Effector memory CD4-positive, alpha-beta T cell (primary cell): ENCODE measurements at places on chromosomes 12 and 14.

GRCh38 chr12:77402716-77403115, 337.3 kb upstream of the E2F7 start:
- no peak for DNase-seq

DNA sequence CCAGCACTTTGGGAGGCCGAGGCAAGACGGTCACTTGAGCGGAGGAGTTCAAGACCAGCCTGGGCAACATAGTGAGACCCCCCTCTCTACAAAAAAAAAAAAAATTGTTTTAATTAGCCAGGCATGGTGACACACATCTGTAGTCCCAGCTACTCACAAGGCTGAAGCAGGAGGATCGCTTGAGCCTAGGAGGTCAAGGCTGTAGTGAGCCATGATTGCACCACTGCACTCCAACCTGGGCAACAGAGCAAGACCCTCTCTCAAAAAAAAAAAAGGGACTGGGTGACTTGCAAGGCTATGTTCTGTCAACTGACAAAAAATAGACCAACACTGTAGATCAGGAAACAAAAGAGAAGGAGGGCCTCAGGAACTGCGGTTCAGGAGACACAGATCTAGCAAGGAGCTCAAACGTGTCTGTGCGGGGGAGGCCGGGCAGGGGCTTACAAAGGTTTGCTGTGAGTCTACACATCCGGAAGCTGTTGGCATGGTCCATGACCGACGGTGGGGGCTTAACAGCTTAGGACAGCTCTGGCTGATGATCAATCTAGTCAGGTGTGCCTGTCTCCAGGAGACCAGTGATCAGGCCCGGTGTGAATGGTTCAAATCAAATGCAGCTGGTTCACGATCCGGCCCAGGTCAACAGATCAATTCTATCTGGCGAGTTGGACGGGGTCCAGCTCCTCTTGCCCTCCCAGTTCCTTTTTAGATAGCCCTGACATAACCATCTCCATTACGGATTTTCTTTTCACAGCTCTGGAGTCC, 31.7 kb upstream of the INF2 start:
- no peak for DNase-seq

DNA sequence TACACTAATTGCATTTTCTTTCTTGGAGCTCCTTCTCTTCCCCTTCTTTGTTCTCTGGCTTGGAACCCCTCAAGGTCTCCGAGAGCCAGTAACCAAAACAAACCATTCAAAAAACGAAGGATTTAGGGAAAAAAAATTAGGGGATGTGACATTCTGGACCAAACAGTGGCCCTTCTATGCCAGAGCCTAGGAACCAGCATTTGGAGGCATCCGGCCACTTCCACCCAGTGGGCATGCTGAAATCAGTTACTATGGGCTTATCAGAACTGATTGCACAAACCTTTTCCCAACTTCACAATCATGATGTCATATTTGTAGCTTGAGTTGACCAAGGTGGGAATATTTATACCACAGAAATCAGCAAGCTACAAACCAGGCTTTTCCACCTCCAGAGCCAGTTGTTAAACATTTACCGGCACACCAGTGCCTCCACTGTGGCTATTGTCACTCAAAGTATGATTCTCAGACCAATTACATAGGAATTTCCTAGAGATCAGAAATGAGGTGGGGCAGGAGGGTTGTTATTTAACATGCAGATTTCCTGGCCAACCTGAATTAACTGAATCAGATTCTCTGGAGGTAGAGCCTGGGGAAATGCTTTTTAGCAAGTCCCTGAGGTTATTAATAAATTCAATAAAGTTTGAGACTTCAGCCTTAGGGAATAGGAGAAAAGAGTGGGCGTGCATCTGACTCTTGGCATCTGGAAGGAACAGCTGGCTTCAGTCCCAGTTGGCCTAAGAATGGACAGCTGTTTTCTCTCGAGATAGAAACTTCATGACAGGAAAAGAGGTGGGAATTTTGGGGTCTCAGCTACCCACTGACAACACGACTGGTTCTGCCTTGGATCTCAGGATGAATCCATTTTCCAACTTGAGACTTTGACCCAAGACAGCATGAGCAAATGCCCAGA, 273.9 kb downstream of the ZFP36L1 start:
- no peak for DNase-seq

- no peak for DNase-seq
Measured at GRCh38 chr12:3977621-3978020, 104.4 kb upstream of the PARP11 start.

DNA sequence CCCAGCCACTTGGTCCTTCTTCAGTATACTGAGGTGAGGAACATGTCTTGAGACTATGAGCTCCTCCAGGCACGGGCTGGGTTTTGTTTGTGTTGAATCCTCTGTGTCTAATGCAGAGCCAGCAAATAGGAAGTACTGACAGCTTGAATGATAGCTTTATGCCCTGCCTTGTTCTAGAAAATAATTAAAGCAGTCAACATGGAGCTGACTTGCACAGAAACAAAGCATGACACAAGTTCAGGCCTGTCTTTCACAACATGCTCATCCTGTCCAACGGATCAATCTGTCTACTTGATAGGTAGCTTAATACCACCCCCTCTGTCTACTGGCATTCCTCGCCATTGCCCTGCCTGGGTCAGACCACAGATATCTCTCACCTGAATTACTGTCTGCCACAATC, 140.9 kb downstream of the ESRRB start:
- no peak for DNase-seq

GRCh38 chr12:76030341-76031080, 1.1 kb downstream of the PHLDA1 start:
- peak; percentile 34 for DNase-seq

DNA sequence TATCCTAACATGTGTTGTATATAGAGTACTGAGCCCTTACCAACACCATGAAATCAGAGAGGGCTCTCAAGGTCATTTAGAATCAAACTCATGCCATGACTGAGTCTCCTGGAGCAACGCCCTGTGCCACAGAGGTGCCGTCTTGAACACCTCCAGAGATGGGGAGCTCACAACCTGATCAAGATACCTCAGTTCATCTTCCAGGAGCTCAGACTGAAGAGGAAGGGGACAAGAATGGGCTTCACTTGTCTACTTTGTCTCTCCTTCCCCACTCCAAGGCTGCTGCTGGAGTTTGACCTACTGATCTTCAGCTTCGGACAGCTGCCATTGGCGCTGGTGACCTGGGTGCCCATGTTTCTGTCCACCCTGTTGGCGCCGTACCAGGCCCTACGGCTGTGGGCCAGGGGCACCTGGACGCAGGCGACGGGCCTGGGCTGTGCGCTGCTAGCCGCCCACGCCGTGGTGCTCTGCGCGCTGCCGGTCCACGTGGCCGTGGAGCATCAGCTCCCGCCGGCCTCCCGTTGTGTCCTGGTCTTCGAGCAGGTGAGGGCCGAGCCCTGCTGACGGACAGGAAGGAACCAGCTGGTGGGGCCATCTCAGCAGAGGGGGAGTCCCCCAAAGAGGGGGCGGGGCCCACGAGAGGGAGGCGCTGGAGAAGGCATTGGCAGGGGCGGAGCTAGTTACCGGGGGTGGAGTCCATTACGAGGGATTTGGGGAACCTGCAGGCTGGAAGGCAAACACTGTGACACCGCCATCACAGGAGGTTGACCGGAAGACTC, 12.0 kb downstream of the SOAT2 start:
- no peak for DNase-seq

GRCh38 chr12:131041216-131041967, 87.7 kb downstream of the ADGRD1 start:
- no peak for DNase-seq
